T-cell (primary cell): ENCODE measurements at places on chromosomes 6 and 20.
A peak's percentile ranks its signal among the peaks of the same experiment; 100 is the strongest.

GRCh38 chr6:42150254-42150653 lies 7.8 kb upstream of the C6orf132 start:
- no peak for DNase-seq

DNA sequence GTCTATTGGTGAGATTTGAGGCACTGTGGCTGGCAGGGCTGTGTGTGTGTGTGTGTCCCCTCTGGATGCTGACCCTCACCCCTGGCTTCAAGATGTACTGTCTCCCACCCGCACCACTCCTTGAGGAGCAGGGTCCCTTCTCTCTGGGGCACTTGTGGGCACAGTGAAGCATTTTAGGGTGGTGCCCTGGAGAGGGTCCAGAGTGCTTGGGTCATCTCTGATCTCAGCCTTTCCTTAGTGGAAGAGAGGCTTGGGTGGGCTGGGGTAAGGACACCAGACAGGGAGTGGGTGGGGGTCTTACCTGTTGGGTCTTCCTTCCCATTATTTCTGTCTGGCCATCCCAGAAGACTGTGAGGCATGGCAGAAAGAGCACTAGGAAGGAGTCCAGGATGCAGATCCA lies 66.1 kb downstream of the EFCAB8 start:
- no peak for DNase-seq

DNA sequence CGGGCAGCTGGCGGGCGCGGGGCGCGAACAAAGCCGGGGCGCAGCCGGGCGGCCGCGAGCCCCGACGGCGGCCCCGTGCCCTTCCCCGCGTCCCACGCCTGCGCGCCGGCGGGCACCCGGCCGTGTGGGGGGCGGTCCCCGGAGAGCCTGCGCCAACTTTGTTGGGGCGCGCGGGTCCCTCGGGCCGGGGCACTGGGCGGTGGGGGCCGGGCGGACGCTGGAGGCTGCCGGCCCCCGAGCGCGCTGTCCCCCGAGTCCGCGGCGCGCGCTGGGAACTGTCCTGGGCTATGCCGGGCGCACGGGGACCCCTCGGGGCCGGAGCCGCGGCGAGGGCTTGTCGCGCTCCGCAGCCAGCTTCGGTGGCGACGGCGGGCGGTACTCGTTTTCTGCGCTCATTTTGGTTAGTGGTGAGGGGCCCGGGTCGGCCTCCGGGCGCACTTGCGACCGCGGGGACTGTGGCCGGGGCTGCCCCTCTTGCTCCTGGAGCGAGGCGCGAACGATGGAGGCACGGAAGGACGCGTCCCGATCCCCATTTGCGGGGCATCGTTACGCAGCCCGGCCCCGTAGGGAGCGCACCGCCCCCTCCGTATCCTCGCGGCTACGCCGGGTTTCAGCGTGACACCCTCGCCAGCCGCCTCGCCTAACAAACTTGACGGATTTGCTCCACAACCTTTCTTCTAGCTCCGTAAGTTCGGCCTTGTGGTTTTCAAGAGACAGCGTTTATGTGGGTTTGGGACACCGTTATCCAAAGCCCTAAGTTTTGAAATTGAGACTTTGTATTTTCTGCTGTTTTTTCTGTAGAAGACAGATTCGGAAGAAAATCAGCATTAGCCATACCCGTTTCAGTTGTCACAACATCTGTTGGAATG lies 622 bp downstream of the SS18L1 start:
- peak; percentile 45 for DNase-seq

DNA sequence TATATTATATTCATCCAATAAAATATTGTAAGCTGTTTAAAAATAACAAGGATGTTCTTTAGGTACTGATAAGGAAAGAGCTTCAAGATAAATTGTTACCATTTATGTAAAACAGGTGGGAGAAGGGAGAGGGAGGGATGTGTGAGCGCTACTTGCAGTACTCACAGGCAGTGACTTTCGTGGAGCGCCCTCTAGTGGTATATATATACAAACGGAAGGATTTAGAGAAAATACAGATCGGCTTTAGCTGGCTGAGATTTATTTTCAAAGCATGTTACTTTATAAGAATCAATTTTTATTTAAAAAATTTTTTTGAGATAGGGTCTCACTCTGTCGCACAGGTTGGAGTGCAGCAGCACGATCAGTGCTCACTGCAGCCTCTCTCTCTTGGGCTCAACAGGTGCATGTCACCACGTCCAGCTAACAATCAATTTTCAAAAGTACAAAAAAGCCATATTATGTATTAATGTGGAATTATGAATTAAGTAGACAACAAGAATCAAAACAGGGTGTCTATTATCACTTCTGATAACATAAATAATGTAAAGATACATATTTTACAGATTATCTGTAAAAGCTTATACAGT lies 3.3 kb upstream of the MOG start:
- DNase-seq = no peak

- DNase-seq = no peak
Measured at GRCh38 chr20:40711079-40711478, 22.0 kb upstream of the MAFB start.

DNA sequence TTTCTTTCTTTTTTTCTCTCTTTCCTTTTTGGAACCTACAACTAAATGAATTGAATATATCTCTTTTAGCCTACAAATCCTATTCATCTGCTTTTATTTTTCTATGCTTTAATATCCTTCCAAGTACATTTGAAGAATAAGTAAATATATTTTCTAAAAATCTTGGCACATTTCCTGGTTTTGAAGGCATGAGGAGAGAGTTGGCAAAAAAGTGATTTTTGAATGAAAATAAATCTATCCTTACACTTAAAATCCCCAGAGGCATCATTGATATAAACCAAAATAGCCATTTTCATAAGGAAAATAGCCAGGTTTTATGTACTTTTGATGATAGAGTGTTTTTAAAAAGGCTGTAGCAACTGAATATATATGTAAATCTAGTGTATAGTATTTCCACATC lies 69.0 kb downstream of the SAMD5 start:
- DNase-seq = no peak

DNA sequence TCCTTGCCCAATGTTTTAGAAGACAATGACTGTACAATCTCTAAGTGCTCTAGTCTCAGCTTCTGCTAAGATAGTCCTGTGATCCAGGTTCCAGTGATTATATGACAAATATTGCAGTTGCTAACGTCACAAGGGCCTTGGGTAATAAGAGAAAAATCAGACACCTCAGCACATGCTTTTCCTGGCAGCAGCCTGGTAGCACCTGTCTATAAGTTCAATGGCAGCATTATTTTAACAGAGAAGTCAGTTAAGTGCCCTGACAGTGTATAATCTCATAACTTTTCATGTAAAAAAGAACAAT lies 121.3 kb upstream of the BCLAF1 start:
- no peak for DNase-seq

GRCh38 chr6:79864001-79864400 lies 83.4 kb downstream of the ELOVL4 start:
- no peak for DNase-seq
